Occipital lobe (tissue), 3 donors: ENCODE measurements at places on chromosomes 2 and 18. TPM values are rescaled to one million over a fixed set of nuclear protein-coding genes. Genes with fewer than 3 reads are reported as not detected.

Gene UPP2
- 1.7 TPM for total RNA-seq

Gene IL36G
- not detected for total RNA-seq

Gene TSPYL6
- total RNA-seq: 0.31 TPM

GRCh38 chr2:96089356-96090195 is 26.8 kb downstream of the ADRA2B start:
- DNase-seq: no peak

DNA sequence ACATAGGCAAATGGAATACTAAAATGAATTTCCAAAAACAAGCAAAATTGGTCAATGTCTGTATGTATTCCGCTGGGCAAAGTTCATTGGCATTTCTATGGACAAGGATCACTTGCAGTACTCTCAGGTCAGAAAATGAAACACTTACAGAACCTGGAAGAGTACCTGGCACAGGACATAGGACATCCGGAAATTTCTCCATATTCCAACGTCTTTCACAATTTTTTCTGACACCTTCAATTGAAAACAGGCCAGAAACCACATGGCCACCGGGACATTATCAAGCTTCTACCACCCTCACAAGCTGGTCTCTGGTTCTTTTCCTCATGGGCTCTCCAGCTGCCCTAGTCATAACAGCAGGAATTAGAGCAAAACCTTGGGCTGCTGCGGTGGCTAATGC is 96.9 kb upstream of the MSH6 start:
- no peak for DNase-seq

DNA sequence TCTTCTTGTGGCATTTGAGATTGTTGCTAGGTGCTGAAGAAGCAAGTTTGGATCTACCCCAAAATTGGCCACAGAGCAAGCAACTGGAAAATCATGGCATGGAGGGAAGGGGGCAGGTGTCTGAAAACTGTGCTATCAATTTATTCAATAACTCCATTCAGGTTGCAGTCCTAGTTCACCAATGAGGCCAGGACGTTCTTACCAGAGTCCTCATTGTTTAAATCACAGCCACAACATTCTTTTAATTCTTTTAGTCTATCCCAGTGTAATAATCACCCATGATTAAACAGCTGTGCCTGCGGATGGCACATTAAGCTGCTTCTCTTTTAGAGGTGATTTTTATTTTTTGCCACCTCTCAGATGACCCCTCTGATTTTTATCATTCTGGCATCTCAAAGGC is 103.5 kb downstream of the ANKRD44 start:
- DNase-seq: no peak

- DNase-seq: no peak
Measured at GRCh38 chr2:14676371-14676770, 43.9 kb downstream of the LRATD1 start.

GRCh38 chr18:47422524-47422923 is 171.1 kb upstream of the SKOR2 start:
- DNase-seq: no peak

Gene NAT8
- total RNA-seq: not detected

Gene ZCCHC2
- total RNA-seq: 13.1 TPM

- no peak for DNase-seq
Measured at GRCh38 chr2:15851076-15851693, 89.2 kb upstream of the MYCN start.

GRCh38 chr2:21097331-21097730 is 26.4 kb upstream of the TDRD15 start:
- no peak for DNase-seq

Gene POTEI
- total RNA-seq: not detected

GRCh38 chr2:138596403-138596802 is 94.8 kb downstream of the SPOPL start:
- DNase-seq: no peak

Gene VSNL1
- 23.1 TPM for total RNA-seq

DNA sequence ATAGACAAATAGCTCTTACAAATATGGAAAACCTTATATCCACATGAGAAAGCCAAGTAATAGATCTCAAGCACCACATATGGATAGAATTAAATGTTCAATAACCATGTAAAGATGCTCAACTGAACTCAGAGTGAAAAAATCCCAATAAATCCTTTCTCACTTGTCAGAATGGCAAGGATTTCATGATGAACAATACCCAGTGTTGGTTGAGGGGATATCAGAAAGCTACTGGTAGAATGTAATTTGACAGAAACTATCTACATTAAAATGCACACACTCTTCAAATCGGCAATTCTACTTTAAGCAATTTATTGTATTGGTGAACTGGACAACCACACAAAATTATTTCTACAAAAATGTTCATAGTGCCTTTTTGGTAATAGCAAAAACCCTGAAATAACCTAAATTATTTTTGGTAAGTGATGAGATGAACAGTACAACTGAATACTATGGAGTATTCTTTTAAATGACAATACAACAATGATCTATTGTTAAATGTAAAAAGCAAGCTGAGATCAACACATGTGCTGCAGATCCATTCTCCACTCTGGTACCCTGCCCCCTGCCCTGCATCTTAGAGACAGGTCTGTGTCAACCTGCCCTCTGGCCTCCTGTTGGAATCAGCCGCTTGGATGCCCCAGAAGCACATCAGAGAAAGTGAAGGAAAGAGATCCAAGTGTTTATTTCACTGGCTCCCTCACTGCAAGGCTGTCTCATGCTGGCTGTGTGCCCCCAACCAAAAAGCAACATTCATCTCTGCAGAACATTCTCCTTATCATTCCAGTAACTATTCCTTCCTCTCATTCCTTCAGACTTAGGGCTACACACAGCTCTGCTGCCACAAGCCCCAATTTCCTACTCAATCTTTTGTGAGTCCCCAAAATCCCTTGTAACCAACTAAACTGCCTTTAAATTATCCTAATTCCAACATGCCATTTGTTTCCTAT is 442.5 kb downstream of the LRATD1 start:
- no peak for DNase-seq

GRCh38 chr2:109499566-109499965 is 114.2 kb downstream of the SEPTIN10 start:
- DNase-seq: no peak

DNA sequence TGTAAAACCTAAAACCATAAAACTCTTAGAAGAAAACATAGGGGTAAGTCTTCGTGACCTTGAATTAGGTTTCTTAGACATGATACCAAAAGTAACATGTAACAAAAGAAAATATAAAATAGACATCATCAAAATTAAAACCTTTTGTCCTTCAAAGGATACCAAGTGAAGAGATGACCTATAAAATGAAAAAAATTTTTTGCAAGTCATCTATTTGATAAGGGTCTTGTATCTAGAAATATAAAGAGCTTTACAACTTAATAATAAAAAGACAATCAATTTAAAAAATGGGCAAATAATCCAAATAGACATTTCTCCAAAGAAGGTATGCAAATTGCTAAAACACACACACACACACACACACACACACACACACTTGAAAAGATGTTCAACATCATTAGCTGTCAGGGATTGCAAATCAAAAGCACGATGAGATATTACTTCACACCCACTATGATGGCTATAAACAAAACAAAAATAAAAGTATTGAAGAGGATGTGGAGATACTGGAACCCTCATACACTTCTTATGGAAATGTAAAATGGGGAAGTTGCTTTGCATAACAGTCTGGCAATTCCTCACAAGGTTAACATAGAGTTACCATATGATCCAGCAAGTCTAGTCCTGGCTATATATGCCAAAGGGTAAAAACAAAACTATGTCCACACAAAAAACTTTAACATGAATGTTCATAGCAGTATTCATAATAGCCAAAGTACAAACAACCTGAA is 23.3 kb downstream of the SPDYA start:
- DNase-seq: no peak

Gene GRB14
- total RNA-seq: 24.0 TPM

GRCh38 chr18:2891526-2892431 is 45.0 kb downstream of the EMILIN2 start:
- DNase-seq: no peak

Gene ANKRD30B
- 0.16 TPM for total RNA-seq

GRCh38 chr18:56576826-56577573 is 61.4 kb downstream of the TXNL1 start:
- DNase-seq: no peak

- DNase-seq: no peak
Measured at GRCh38 chr2:42932271-42933151, 140.1 kb upstream of the HAAO start.

- DNase-seq: no peak
Measured at GRCh38 chr2:70094171-70094977, 7.1 kb downstream of the PCBP1 start.

GRCh38 chr2:176096986-176097819 is 2.4 kb upstream of the HOXD12 start:
- DNase-seq: peak; percentile 6

DNA sequence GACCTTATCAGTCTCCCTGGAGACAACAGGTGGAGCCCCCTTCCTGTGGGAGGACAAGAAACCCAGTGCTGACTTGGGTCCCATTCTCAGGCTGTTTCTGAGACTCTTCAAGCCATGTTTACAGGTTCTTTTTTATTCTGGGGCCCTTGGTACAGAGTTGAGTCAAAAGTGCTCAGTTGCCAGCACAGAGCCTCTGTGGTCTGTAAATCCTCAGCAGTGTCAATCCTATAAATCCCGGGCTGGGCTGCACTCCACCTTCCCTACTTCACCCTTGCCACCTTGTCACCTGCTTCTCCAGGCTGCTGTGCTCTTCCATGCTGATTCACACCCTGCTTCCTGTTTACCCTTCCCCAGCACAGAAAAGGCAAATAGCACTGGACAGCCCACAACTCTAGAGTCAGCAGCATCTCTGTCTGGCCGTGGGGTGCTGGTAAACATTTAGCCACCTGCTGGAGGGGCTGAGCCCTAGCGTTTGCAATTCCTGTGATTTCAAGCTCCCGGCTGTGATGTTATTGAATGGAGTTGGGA is 74.7 kb downstream of the TNFRSF11A start:
- DNase-seq: no peak

Gene RNF152
- total RNA-seq: 97.9 TPM

Gene PTPRM
- total RNA-seq: 45.4 TPM

- peak; percentile 4 for DNase-seq
Measured at GRCh38 chr2:178484245-178485041, 4.2 kb downstream of the PLEKHA3 start.
